GM12865 (cell line): ENCODE measurements at places on chromosomes 7 and 10.
A peak's percentile ranks its signal among the peaks of the same experiment; 100 is the strongest.

DNA sequence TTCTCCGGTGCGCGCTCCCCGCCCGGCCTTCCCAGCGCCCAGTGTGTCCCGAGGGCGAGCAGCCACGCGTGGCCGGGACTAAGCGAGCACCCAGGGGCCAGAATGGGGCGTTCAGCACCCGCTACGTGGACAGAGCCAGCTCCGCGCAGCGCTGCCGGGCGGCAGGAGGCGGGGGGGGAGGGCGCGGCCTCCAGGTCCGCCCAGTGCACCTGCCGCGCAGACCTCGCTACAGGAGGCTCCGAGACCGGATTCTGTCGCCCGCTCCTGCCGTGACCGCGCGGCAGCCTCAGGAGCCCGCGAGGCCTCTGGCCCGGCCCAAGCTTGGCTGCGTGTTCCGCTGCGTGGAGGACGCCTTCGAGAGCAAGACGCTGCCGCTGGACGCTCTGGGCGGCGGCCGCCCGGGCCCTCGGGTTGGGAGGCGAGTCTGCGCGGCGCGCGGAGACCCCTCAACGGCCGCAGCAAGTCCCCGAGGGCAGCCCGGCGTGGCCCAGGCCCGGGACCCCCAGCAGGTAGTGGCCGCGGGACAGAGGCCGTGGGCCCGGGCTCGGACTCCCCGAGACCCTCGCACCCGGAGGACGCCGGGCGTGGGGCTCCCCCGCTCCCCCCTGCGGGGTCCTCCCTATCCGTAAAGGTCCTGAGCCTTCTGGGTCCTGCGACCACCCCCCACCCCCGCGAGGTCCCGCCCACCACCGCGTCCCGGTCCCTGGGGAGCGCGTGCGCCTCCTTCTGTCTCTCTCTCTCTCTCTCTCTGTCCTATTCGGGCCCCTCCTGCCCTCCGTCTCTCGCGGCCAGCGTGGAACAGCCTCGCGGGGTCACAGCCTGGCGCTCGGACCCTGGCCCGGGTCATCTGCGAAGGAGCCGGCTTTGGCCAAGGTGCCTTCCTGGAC lies 904 bp upstream of the DPYSL4 start:
- no peak for DNase-seq

DNA sequence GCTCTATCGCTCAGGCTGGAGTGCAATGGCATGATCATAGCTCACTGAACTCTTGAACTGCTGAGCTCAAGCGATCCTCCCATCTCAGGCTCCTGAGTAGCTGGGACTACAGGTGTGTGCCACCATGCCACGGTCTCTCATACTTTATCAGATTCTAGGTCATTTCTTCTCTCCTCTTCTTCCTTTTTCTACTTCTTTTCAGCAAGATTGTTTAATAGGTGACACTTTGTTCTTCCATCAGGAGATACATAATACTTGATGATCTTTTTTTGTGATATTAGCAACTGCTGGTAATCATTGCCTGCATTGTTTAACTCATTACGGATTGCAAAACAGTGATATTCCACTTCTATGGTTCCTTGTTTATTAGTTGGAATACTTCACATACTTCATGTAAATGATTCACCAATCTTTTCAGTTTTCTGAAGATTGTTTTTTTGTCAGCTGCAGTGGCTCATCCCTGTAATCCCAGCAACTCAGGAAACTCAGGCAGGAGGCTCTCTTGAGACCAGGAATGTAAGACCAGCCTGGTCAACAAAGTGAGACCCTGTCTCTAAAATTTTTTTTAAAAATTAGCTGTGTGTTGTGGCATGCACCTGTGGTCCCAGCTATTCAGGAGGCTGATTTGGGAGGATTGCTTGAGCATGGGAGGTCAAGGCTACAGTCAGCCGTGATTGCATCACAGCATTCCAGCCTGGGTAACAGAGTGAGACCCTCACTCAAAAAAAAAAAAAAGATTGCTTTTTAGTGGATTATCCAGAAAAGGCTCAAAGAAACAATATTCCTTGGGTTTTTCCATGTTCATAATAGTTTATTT lies 36.2 kb upstream of the CHST3 start:
- DNase-seq = no peak

GRCh38 chr7:99446096-99446495 lies 7.4 kb downstream of the CPSF4 start:
- no peak for DNase-seq

- no peak for DNase-seq
Observed at GRCh38 chr7:130884437-130885417, 150.7 kb upstream of the KLF14 start.

- DNase-seq = peak; percentile 20
Observed at GRCh38 chr7:32500922-32501341, 5.6 kb downstream of the AVL9 start.

GRCh38 chr10:133158756-133159610 lies 1.0 kb upstream of the KNDC1 start:
- DNase-seq = no peak

GRCh38 chr10:124472071-124472470 lies 10.4 kb downstream of the LHPP start:
- DNase-seq = no peak

- DNase-seq = no peak
Observed at GRCh38 chr10:89869180-89869579, 167.8 kb downstream of the KIF20B start.

DNA sequence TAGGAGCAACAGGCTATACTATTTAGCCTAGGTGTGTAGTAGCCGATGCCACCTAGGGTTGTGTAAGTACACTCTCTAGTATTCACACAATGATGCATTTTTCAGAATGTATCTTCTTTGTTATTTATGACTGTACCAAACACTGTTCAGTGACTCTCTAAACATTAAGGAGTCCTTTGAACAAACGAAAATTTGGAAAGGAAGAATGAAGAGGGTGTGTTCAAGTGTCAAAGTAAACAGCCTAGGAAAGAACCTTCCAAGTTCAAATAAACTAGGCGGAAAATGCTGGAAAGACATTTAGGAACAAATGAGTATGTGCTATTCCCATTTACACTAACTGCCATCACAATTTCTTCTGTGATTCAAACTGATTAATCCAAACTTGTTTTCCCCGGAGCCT lies 142.4 kb downstream of the CHCHD3 start:
- no peak for DNase-seq

- peak; percentile 20 for DNase-seq
Observed at GRCh38 chr10:60989400-60989876, 45.5 kb upstream of the RHOBTB1 start.

- no peak for DNase-seq
Observed at GRCh38 chr10:108393089-108393488, 1228.6 kb upstream of the SORCS1 start.

GRCh38 chr7:50069613-50070012 lies 23.4 kb downstream of the ZPBP start:
- peak; percentile 70 for DNase-seq

DNA sequence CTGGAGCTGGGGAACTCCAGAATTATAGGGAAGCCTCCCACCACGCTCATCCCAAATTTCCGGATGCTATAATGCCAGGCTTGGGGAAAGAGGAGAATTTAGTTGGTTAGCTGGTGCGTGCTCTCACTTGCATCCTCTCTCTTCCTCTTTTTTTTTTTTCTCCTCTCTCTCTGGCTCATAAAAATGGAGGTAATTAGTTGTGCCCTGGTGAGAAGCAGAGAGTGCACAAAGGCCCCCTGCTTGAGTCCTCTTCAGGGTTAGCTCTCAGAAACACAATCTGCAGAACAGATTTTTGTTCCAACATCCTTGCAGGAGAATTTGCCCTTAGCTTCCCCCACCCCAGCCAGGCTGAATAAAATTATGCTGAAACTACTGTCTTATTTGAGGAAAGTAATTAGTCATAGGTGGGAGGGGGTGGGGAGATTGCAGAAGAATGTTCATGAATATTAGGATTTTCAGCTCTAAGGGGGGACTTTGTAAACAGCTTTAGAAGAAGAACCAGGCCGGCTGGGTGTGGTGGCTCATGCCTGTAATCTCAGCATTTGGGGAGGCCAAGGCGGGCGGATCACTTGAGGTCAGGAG lies 7.6 kb downstream of the SERPINE1 start:
- no peak for DNase-seq

GRCh38 chr10:48271047-48271730 lies 3.3 kb downstream of the FRMPD2 start:
- DNase-seq = no peak

DNA sequence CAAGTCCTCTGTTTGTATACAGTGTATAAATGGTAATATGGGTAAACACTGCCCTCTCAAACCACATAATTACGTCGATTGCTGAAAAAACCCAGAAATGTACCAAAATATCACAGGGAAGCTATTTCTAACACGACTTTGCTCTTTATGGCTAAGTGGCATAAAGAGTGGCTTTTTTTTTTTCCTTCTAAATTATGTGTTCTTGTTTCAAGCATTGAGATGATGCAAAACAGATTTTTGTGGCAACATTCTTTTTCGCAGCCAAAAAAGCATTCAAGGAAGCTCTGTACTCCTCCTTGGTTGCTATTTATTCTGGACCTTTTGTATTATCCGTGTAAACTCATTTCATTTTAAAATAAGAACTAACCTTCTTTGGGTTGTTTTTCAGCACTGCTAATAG lies 138.9 kb downstream of the VTI1A start:
- DNase-seq = no peak

- DNase-seq = no peak
Observed at GRCh38 chr7:128781126-128781525, 5.5 kb upstream of the OPN1SW start.

DNA sequence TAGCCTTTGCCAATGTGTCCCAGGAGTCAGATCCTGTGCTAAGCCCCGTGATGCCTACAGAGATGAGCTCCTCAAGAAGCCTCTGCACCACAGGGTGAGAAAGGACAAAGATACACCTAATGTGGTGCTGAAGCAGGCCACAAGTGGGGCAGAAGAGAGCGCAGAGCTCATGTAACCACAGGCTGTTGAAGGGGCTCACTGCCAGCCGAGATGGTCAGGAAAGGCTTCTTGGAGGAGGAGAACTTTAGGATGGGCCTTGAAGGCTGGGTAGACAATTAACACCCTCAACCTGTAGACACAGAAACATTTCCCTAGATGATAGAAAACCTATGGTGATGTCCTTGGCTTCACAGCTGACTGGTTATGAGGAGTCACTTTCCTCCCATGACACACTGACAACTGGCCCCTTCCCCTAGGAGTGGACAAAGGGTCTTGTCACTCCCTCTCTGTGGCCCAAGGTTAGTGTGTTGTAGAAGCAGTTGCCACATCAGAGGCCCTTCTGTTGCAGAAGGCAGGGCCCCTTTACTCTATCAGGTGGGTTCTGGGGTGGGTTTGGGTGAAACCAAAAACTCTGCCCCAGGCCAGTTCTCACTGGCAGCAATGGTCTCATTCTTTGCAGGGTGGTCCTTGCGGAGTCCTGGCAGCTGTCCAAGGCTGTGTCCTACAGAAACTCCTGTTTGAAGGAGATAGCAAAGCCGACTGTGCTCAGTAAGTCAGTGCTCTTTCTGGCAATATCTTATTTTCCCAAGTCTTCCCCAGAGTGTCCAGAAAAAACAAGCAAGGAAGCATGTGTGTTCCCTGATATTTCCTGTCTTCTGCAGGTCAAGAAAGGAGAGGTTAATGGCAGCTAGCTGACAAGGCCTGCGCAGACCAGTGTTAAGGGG lies 69.2 kb downstream of the MINDY4 start:
- no peak for DNase-seq

DNA sequence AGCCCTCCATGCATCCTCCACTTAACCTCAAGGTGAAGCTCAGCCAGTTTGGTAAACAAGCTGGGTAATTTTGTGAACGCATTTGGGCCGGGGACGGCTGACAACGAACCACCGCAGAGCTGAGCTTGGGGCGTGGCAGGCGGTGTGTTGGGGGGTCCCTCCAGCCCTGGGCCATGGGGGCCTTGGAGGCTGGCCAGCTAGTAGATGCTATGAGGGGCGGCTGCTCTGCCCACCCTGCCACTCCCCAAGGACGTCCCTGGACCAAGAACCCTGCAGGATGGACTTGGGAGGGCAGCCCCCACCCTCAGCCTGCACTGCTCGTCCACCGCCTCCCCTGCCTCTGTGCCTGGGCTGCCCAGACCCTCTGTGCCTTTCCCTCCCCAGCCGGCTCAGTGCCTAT lies 12.0 kb upstream of the SCART1 start:
- no peak for DNase-seq

GRCh38 chr7:137961200-137962177 lies 40.4 kb downstream of the CREB3L2 start:
- peak; percentile 45 for DNase-seq

GRCh38 chr10:27225011-27225590 lies 15.5 kb downstream of the ACBD5 start:
- no peak for DNase-seq

GRCh38 chr7:47847207-47847606 lies 101.1 kb downstream of the PKD1L1 start:
- DNase-seq = no peak

DNA sequence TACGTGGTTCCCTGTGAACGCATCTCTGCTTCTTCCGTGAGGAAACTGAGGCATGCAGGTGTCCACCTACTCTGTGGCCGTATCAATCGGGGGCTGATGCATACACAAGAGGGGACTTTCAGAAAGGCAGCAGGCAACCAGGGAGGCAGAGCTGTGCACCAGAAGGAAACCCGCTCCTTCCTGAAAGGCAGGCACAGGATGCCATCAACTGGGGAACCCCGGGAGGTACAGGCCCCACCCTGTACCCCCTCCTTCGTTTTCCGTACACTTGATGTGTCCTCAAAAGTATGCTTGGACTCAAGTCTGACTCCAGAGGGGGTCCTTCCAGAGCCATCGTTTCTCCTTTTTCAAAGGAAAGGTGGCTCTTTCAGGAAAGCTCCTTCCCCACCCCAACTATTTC lies 59.5 kb downstream of the ASB13 start:
- no peak for DNase-seq

- no peak for DNase-seq
Observed at GRCh38 chr7:19112274-19113001, 5.0 kb downstream of the TWIST1 start.

GRCh38 chr10:71714031-71714410 lies 5.6 kb downstream of the C10orf105 start:
- no peak for DNase-seq

GRCh38 chr10:1284076-1284475 lies 227.9 kb downstream of the WDR37 start:
- DNase-seq = no peak

DNA sequence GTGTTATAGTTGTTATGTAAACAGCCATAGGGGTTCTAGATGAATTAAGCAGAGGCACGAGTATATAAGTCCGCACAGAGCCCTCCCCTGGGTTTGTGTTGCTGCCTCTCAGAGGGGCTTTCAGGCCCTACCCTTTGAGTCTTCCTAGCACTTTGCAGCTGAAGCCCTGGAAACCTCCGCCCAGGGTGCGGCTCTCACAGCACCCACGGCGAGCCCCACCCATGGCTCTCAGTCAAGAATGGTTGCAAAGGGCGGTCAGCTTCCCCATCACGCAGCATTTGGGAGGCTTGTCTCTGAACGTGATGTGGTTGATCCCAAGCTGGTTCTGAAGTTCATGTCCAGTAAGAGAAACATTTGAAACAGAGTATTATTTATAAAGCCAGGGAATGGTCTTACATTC lies 18.8 kb upstream of the INSIG1 start:
- DNase-seq = no peak
